ENCODE measurements at places on chromosomes 7 and 10. TPM values are rescaled to one million over a fixed set of nuclear protein-coding genes. Genes with fewer than 3 reads are reported as not detected.

DGKI gene
- 0.69 TPM for total RNA-seq

GPR37 gene
- total RNA-seq, result 2.3 TPM

MET gene
- total RNA-seq, result 155 TPM

TEX47 gene
- total RNA-seq, result not detected

FMC1 gene
- 6.0 TPM for total RNA-seq

DDC gene
- 0.29 TPM for total RNA-seq

All from epithelial cell of proximal tubule (primary cell).